ENCODE measurements at places on chromosomes 7 and 10.

GRCh38 chr10:117004227-117005025 is 561 bp downstream of the SHTN1 start:
- DNase-seq = no peak

GRCh38 chr7:74069086-74069541 is 14.5 kb upstream of the LIMK1 start:
- DNase-seq = no peak

GRCh38 chr10:120458432-120458831 is 1.4 kb downstream of the PLPP4 start:
- DNase-seq = no peak

DNA sequence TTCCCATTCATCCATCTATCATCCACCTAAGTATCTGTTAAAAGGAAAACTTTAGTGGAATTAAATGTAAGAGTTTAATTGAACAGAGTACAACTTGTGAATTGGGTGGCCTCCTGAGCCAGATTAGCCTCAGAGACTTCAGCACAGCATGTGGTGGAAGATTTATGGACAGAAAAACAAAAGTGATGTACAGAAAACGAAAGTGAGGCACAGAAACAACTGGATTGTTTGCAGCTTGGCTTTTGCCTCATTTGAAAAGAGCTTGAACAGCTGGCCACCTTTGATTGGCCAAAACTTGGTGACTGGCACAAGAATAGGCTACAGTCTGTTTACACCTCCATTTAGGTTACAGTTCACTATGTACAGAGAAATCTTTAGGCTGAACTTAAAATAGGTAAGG is 1463.4 kb upstream of the CELF2 start:
- no peak for DNase-seq

DNA sequence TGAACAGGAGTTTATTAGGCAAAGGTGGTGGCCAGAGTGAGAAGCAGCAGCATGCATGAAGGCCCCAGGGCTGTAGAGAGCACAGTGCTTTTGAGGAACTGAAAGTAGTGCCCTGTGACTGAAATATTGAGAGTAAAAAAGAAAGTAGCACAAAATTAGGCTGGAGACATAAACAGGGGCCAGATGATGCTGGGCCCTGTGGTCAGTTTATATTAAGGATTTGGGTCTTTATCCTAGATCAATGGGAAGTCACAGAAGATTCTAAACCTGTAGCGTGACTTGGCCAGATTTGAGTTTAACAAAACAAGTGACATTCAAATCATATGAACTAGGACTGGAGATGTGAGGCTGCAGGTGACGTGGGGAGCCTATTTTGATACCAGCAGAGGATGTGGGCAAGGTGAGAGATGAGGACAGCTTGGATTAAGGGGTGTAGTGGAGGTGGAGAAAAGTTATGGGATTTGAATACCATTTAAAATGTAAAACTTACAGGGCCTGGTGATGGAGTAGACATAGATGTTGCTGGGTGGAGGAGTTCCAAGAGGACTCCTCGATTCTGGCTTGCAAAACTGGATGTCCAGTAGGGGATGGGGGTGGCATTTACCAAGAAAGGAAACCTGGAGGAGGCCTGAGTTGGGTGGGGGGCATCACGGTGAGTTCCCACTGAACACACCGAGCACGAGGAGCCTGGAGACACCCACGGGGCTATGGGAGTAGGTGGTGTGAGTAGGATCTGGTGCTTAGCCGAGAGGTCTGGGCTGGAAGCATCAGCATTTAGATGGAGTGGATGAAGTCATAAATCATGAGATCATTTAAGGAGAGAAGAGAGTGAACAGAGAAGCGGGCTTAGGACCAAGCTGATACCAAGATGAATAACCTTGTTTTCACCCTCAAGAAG is 52.8 kb downstream of the HHEX start:
- peak; percentile 26 for DNase-seq

DNA sequence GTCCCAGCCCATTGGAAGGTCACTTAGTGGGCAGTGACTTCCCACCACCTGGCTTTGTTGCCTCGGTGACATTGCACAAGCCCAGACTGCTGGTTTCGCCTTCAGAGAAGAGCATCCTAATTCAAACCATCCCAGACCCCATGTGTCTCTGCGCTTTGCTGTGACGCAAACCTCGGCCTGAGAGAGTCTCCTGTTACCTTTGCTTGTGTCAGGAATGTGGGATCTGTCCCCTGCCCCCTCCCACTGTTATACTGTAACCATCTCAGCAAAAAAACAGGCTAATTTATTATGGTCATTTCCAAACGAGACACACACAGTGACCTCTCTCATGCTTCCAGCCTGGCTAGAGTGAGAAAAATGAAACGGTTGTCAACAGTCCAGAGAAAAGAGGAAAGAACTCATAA is 25.0 kb upstream of the AQP1 start:
- DNase-seq = no peak

- DNase-seq = no peak
These were observed 31.6 kb upstream of the KNDC1 start for GRCh38 chr10:133128126-133129070.

DNA sequence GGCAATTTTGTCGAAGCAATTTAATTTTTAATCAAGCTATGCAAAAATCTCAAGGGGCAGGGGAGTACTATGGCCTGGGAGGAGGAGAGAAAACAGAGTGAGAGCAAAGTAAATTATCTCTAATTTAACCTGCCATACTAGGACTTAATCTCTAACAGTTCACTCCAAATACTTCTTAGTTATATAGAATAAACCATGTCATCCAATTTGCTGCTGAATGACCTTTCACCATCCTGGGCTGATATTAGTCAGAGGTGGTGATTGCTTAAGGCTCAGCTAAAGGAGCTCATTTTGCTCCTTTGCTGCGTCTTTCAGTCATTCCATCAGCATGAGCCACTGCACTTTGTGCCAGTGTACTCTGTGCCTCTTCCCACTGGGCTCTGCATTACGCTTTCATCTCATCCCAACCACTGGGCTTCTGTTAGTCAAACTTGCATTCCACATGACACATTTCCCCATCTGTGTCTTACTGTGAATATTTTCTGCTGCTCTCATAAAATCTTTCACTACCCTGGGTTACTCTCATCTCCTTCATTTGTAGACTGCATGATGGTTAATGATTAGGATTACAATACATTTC is 84.3 kb downstream of the CD36 start:
- no peak for DNase-seq

DNA sequence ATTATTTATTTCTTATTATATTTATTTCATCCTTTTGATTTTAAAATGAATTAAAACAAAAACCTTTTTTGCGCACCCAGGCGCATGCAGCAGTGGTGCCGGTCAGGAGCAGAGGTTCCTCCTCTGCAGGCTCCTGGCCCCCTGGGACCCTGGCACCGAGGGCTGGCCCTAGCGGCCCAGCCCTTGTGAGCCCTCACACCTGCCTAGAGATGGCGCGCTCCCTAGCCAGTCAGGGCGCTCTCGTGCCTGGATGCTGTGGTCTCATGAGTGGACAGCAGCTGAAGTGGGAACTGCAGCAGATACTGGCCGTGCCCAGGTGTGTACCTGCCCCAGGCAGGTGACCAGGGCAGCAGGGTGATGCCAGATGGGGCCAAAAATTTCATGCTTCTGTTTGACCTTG is 13.8 kb downstream of the RET start:
- DNase-seq = no peak

GRCh38 chr7:22438994-22439393 is 61.0 kb downstream of the STEAP1B start:
- DNase-seq = no peak

DNA sequence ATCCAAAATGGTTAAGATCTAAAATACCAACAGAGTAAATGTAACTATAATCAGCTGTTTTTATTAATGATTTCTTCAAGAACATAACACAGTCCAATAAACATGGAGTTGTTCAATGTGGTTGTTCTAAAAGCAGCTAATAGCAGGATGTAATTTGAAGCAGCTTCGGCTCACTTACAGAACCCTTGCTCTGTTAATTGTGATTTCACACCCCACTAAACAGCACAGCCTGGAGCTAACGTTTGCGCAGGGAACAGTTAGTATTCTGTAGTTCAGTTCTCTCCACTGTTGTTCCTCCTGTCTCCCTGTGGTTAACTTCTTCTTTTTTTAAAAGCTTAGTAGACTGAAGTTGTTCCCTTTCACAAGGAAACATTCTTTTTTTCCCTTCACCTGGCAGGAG is 104.0 kb downstream of the GRM3 start:
- no peak for DNase-seq

- DNase-seq = no peak
These were observed 135.3 kb upstream of the MEOX2 start for GRCh38 chr7:15821484-15822427.

GRCh38 chr10:14060320-14061070 is 270.2 kb downstream of the FRMD4A start:
- DNase-seq = no peak

DNA sequence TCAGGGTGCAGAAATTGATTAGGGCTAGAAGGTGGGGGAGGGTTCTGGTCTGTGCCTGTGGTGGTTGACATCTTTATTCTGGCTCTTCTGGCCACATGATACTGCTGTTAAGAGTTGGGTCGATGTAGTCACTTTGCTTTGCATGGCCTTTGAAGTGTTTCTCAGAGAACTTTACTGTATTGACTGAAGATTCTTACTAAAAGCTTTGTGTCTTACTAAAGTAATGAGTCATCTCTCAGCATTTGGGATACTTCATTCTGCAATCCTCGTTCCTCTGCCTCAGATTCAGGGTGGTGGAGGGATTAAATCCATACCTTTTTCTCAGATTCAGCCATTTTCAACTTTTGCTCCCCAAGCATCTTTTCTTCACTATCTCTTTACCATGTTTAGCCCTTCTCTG is 38.6 kb downstream of the STEAP4 start:
- no peak for DNase-seq

- no peak for DNase-seq
These were observed 21.8 kb downstream of the CFAP69 start for GRCh38 chr7:90266808-90267207.

GRCh38 chr10:116796910-116797513 is 52.3 kb upstream of the ENO4 start:
- DNase-seq = no peak

DNA sequence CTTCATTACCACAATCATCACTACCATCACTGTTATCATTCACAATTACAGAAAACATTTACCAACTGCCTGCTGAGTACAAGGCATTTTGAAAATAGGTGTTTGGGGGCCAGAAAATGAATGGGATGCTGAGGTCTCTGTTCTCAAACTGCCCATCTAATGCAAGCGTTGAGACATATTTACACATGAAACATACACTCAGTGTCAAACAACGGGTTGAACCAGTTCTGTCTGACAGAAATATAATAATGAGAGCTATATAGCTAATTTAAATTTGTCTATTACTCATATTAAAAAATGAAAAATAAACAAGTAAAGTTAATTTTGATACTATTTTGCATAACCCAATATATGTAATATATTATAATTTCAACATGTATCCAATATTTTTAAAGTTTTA is 303.1 kb downstream of the KCNMA1 start:
- no peak for DNase-seq

GRCh38 chr10:48670978-48671913 is 13.4 kb upstream of the WDFY4 start:
- DNase-seq = no peak

DNA sequence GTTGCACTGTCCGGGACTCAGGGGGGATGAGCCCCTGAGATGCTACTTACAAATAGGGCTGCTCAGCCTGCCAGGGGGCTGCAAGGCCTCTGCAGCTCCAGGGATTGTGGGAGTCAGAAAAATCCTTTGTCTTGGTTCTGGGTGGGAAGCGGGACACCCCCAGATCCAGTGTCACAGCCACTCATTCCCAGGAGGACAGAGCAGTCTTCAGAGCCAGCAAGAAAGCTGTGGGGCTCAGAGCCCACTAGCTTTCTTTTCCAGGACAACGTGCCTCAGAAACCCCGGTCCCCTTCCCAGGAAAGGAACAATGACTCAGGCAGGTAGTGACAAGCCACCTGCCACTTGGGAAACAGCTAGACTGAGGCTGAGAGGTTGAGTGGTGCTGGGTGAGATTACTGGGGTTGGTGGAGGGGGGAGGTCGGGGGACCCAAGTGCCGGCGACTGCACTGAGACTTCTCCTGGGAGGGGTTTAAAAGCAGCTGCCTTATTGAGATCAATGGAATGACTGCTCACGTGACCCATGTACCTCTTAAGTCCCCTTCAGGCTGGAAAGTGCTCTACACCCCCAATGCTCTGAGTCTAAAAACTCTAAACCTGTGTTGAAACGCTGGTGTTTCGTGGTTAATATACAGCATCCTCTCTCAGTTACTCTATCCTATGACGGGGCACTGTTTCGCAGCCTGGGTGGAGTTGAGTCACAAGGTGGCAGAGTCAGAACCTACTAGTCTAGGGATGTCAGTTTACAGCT is 123.6 kb downstream of the UBE2H start:
- DNase-seq = peak; percentile 24

GRCh38 chr10:132173185-132173584 is 13.6 kb upstream of the DPYSL4 start:
- no peak for DNase-seq

GRCh38 chr10:119370972-119371703 is 163.8 kb downstream of the GRK5 start:
- DNase-seq = no peak

GRCh38 chr10:3111621-3112163 is 44.3 kb downstream of the PFKP start:
- DNase-seq = no peak

Data from SIG-M5 (cell line).